ENCODE measurements at places on chromosomes 7 and 10.

GRCh38 chr7:156792611-156793010 is 100.4 kb downstream of the LMBR1 start:
- no peak for DNase-seq

GRCh38 chr7:64633401-64633800 is 32.5 kb upstream of the ZNF107 start:
- no peak for DNase-seq

DNA sequence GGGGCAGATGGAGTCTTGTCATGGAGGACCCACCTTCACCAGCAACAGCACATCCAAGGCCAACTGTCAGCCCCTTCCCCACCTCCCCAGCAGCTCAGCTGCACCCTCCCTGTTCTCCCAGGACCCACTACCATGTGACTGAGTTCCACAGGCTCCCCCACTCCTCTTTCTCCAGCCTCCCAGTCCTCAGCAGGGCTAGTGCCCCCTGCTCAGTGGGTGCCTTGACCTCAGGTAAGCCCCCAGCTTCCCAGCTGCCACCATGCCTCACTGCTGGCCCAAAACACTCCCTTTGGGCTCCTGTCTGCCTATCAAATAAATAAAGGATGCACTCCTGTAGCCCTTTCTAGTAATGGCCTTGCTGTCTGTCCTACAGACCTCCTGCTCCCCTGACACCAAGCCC is 174.4 kb downstream of the SLIT1 start:
- DNase-seq, result no peak

GRCh38 chr10:84293574-84294016 is 34.8 kb upstream of the CCSER2 start:
- no peak for DNase-seq

DNA sequence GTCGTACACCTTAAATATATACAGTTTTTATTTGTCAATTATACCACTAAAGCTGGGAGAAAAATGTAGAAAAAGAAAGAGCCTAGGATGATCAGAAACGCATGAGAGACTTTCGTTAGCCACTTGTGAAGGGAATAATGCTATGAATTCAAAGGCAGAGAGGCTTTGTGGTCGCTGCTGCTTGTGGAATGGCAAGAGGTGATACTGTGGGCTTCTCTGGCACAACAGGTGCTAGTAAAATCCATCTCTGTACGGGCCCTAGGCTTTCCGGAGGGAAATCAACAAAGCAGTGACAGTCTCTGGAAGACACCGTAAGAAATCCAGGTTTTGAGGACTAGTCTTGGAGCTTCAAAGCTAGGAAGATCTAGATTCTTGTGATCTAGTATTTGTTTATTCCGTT is 52.6 kb downstream of the LRRC72 start:
- no peak for DNase-seq

- no peak for DNase-seq
Measured at GRCh38 chr10:72694476-72695369, 2.8 kb downstream of the MCU start.

- no peak for DNase-seq
Measured at GRCh38 chr10:96387161-96387560, 28.4 kb upstream of the OPALIN start.

DNA sequence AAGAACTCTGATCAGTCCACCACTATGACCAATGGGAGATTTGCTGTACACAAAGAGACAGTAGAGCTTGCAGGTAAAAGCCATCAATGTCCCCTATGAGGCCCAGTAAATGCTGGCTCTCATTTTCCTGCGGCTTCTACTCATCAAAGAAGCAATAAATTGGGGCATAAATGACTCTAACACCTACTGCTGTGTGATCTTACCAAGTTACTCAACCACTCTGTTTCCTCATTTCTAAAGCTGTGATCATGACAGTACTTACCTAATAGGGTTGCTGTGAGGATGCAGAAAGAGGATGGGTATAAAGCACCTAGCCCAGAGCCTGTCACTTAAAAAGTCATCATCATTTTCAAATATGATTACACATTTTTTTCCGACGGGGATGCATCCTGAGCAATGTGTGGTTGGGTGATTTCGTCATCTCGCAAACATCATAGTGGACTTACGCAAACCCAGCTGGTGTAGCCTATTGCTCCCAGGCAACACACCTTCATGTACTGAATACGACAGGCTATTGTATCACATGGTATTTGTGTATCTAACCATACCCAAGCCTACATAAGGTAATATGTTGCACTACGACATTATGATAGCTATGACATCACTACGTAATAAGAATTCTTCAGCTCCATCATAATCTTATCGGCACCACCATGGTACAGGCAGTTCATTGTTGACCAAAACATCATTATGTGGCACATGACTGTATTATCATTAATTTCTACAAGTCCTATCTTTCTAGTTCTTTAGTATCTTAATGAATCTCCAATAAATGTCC is 7.1 kb upstream of the MGMT start:
- DNase-seq, result no peak

DNA sequence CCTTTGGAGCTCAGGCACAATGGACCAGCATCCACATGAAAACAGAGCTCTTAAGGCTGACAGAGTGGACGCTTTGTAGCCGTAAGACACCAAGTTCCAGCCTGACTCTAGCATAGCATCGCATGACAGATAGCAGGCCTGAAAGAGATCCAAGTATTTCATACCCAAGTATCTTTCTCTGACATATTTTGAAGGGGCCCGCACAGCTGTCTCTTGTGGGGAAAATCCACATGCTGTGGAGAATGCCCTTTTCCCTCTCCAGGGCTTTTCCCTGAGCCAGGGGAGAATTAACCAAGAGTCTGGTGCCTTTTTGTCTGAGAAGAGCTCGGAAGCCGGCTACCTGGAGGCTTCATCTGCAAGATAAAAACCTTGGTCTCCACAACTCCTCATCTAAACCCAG is 51.0 kb downstream of the CFAP46 start:
- no peak for DNase-seq

GRCh38 chr10:73253225-73253555 is 746 bp upstream of the MRPS16 start:
- no peak for DNase-seq

- peak; percentile 74 for DNase-seq
Measured at GRCh38 chr7:102991540-102992214, 78.9 kb downstream of the LRRC17 start.

DNA sequence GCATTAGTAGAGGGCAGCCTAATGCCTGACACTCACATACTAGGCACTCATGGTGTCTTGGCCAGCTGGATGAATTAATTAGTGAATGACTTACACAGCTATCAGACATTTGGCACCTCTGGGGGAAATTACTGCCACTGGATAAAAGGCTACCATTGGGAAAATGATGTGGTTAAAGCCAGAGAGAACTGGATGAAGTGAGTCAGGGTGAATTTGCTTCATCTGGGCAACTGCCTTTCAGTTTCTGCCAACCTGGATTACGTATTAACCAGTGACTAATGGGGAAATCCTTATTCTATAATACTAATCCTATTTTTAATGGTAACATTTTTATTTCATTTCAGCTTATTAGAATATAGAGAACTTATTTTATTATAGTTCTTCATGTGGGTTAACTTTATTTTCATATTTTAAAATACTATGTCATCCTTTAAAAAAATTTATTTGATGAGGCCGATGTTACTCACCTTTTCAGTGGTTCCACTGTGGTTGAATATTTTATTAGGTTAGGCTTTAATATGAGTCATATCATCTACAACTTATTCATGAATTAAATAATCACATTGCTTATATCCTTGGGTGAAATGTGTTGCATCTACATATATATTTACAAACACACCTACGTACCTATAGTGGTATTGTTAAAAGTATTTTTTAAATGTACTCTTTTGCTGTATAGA is 85.6 kb upstream of the CAPZA2 start:
- DNase-seq, result peak; percentile 38

DNA sequence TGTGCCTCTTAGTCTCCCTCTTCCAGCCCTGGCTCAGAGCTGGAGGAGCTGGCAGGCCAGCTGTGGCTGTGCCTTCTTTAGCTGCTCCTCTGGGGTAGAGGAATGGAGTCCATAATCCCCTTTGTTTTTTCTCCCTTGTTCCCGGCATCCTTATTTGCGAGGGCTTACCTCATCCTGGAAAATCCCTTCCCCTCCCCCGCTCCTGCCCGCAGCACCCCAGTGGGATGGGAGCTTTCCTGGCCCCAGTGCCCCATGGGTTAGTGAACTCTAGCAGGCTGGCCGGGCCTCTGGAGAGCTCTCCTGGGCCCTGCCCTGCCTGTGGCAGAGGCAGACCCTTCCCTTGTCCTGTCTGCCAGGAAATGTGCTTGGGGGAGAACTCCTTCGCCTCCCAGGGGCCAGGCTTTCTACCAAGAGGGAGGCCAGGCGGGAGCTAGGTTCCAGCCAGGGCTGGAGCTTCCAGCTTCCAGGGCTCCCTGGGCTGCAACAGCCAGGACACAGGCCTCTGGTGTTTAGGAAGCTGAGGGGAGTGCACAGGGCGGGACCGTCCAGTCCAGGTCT is 16.5 kb upstream of the TRIM8 start:
- no peak for DNase-seq
